ENCODE measurements at places on chromosomes 1 and 21. TPM values are rescaled to one million over a fixed set of nuclear protein-coding genes. Genes with fewer than 3 reads are reported as not detected.
A peak's percentile ranks its signal among the peaks of the same experiment; 100 is the strongest.

DNA sequence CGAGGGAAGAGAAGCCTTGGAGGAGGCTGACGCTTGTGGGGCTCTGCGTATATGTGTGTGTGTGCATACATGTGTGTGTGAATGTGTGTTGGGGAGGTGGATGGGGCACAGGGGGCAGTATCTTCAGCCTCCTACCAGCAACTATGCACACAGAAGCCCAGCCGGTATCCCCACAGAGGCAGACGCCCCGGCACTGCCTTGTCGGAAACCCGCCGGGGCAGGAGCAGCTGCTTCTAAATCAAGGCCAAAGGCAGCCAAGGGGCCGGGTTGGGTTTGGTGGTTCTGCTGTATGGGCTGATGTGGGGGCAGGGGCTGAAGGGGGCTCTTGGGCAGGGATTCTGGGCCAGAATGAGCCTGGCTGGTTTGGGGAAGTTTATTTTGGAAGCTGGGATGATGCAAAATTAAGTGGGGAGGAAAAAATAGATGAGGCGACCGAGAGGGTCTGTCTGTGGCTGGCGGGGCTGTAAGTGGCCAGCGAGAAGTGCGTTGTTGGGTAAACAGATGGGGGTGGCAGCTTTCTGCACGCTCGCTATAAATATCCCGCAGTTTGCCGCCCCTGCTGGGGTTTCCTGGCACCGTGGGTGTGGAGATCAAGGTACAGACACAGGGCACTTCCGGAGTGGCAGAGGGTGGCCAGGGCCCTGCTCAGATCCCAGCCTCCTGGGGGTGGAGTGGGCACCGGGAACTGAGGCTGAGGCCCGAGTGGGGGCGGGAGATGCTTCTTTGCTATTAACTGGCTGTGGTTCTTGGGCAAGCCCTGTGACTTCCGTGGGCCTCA lies 11.0 kb upstream of the WNT4 start:
- DNase-seq, result no peak

DNA sequence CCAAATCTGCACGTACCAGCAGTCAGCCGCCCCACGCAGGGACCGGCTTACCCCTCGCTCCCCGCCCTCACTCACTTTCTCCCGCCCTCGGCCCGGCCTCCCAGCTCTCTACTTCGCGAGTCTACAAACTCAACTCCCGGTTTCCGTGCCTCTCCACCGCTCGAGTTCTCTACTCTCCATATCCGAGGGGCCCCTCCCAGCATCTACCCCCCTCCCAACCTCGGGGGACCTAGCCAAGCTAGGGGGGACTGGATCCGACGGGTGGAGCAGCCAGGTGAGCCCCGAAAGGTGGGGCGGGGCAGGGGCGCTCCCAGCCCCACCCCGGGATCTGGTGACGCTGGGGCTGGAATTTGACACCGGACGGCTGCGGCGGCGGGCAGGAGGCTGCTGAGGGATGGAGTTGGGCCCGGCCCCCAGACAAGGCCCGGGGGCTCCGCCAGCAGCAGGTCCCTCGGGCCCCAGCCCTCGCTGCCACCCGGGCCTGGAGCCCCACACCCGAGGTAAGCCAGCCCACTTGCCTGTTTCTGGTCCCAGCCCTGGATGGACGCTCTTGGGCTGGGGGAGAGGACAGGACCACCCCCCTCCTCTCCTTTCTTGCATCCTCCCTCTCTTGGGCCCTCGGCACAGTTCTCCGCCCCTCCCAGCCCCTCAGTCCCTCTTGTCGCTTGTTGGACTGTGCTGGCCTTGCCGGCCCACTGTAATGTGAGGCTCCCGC lies at the start of gene ARTN:
ARTN (plus strand) TSS at position 416 of the 715 bp plus-strand sequence. CDS start 1,856 bp downstream, outside the sequence.
- DNase-seq, result no peak

GRCh38 chr1:209370241-209370995 lies 213.1 kb upstream of the CAMK1G start:
- DNase-seq, result no peak

GRCh38 chr1:208278638-208279037 lies 34.5 kb upstream of the PLXNA2 start:
- no peak for DNase-seq

DNA sequence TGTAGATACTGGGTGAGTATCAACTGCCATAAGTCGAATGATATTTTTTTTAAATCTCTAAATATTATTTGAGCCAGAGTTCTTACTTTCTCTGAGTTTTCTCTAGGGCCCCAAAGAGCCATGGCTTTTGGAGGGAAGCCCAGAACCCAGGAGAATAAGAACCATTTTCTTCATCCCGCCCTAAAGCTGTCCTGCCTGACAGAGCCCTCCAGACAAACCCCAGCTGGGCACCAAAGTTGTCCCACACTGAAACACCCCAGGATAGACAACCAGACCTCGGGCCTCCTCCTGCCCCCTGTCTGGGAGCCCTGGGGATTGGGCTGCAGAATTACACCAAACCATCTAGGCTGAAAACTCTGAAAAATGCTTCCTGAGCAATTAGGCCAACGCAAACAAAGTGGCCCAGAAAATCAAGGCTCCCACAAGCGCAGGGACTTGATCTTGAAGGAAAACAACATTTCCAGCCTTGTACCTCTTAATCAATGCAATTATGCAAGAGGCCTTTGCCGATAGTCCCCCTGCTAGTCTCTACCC lies 113.1 kb downstream of the RRAGC start:
- DNase-seq, result no peak

- DNase-seq, result no peak
These were observed 349.4 kb downstream of the HLX start for GRCh38 chr1:221228594-221228993.

- no peak for DNase-seq
These were observed 37.5 kb downstream of the LRRC3 start for GRCh38 chr21:44492567-44493385.

DNA sequence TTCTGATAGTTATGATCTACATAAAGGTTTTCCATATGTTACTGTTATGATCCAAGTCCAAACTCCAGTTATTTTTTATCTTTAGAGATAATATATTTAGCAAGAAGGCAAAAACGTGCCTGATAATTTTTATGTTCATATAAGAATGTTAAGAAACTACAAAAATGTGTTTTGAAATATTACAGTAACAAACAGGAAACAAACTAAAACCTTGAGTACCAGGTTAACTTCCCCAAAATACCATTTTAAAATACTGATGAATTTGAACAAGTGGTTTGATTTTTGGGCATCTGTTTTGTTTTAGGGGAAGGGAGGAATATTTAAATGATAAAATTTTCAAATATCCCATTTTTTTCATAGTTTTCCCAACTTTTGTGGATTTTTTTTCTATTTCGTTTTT lies 124.8 kb downstream of the NR5A2 start:
- DNase-seq, result no peak

DNA sequence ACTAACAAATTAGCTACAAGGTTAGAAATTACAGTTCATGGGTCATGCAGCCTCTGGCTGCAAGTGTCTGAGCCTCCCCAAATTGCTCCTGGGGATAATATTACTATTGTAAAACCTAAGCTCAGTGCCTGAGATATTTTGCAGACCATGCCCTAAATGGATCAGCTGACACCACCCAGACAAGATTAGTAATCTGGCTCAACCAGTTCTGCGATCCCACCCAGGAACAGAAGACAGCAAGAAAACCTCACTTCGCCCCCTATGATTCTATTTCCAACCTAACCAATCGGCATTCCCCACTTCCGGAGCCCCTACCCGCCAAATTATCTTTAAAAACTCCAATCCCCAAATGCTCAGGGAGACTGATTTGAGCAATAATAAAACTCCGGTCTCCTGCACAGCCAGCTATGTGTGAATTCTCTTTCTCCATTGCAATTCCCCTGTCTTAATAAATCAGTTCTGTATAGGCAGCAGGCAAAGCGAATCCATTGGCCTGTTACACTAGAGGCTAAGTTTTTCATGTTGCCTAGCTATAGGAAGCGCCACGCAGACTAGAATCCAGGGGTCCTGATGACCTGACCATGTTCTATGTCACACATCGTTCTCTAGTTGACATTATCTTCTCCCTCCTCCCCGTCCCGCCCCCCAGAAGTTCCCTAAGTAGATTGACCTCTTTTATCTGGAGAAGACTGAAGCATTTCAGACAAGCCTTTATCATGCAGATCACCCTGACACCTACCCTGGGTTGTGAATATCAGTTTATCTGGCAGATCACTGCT lies 22.4 kb upstream of the ZFYVE9 start:
- DNase-seq, result no peak

GRCh38 chr1:93692983-93693591 lies 11.4 kb upstream of the BCAR3 start:
- no peak for DNase-seq

DNA sequence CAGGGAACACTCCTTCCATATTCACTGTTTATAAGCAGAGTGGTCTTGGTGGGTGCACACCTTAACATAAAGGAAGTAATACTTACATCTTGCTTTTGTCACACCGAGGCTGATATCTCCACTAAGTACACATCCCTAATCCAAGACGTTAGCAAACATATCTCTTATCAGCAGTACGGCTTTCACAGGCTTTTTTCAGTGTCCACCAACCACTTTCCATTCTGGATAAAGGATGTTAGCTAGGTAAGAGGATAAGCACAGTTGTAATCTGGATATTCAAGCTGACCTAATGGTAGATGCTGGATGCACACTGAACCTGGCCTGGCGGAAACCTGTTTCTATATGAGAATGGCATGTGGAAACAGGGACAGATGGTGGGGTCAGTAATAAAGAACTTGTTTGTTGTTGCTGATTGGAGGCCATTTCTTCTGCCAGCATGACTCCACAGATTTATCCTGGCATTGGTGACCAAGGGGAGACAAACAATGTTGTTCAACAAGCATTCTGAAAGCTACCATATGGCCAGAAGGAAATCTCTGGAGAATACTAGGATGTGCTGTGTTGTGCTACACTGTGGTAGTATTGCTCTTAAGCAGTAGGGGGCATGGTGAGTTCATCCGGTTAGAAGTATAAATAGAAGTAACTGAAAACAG lies 416.4 kb downstream of the PTBP2 start:
- no peak for DNase-seq

GRCh38 chr1:89351597-89352311 lies 12.1 kb upstream of the GBP6 start:
- DNase-seq, result no peak

DNA sequence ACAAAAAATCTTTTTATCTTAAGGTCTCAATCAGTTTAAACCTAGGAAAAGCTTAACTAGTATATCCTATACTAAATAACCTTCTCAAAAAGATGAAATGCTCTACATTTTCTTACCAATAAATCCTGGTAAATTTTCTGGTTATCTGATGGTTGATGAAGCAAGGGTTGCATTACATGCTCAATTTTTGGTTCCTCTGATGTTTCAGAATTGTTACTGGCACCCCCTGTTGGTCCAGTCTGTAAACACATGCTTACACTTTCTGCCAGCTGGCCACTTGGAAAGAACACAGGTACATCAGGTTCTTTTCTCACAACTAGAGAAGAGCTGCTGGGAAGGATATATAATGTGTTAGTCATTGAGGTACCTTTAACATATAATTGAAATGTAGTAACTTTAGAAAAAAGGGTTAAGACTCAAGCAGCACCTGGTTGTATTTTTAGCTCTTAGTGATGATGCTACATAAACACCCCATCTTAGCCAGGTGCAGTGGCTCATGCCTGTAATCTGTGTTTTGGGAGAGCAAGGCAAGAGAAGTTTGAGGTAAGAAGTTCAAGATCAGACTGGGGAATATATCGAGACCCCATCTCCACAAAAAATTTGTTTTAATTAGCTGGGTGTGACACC lies 30.9 kb upstream of the TAL1 start:
- no peak for DNase-seq

DNA sequence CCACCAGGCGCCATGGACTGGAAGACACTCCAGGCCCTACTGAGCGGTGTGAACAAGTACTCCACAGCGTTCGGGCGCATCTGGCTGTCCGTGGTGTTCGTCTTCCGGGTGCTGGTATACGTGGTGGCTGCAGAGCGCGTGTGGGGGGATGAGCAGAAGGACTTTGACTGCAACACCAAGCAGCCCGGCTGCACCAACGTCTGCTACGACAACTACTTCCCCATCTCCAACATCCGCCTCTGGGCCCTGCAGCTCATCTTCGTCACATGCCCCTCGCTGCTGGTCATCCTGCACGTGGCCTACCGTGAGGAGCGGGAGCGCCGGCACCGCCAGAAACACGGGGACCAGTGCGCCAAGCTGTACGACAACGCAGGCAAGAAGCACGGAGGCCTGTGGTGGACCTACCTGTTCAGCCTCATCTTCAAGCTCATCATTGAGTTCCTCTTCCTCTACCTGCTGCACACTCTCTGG lies 3.8 kb downstream of the GJB3 start:
- DNase-seq, result peak; percentile 87

IGSF3 gene
- total RNA-seq, result 0.84 TPM

SLC45A1 gene
- 2.0 TPM for total RNA-seq

MYOM3 gene
- total RNA-seq, result 0.42 TPM

EEIG2 gene
- 16.7 TPM for total RNA-seq

TMEM269 gene
- total RNA-seq, result not detected

ACTRT2 gene
- total RNA-seq, result not detected

OLIG2 gene
- not detected for total RNA-seq

ELAVL4 gene
- total RNA-seq, result 0.45 TPM

ANXA9 gene
- 0.48 TPM for total RNA-seq

C1orf141 gene
- total RNA-seq, result not detected

KRTAP12-2 gene
- total RNA-seq, result not detected

Measured in mesenteric fat pad (tissue), 1 donor.